RWPE2 (cell line): ENCODE measurements at places on chromosomes 1 and 21.

DNA sequence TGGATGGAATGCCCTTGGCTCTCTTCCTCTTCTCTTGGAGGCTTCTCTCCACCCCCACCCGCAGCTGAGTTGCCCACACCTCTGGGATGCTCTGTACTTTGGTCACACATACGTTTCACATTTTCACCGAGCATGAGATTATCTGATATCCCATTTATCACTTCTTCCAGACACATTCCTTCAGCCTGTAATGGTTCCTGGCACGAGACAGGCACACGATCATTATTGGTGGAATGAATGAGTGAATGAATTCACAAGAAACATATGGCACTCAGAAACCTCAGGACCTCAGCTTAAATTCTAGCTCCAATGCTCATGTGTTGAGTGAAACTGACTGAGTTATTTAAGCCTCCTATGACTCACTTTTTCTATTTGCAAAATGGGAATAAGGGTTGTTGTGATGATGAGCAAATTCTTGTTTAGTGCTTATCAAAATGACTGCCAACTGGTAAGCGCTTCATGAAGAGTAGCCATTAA, 242.7 kb upstream of the JUN start:
- no peak for DNase-seq
- H3K27me3 ChIP-seq = no peaks in the 10 kb centered on the region
- peak overlapping the region; percentile 21 for H3K27ac ChIP-seq
- H3K36me3 ChIP-seq = no peaks in the 10 kb centered on the region
- peaks cover 23% of the 10 kb centered on the region for H3K4me1 ChIP-seq
- H3K4me3 ChIP-seq = no peak overlapping the region

DNA sequence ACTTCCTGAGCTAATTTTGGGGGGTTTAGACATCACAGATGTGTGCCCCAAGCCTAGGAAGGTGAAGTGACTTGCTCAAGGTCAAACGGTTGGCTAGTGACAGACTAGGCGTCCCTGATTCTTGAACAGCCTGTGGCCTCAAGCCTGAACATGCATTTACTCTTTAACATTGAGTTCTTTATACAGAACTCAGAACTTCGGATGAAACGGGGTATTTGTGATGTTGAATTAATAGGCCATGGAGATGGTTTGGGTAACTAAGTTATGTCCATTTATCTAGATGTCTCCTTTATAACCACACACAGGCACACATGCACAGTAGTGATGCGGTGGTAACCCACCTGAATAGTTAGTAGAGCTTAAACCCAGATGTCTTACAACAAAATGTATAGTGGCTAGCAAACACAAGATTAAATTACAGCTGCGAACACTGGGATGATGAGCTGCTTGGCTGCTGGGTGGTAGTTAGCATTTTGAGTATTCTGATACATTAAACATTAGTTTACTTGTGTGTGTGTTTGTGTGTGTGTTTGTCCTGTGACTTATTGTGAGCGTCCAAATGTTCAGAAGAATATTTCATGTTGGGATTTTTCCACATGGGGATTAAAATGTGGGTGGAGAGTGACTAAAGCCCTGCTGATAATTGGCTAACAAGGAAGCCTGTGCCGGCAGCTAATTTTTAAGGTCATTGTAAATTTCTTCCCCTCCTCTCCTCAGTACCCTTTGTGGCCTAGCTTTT, 2.3 kb downstream of the ATP1A1 start:
- peak overlapping the region; percentile 92 for H3K27ac ChIP-seq
- H3K27me3 ChIP-seq = no peaks in the 10 kb centered on the region
- H3K36me3 ChIP-seq = no peaks in the 10 kb centered on the region
- no peak for DNase-seq

GRCh38 chr1:150309758-150310508, 11.4 kb upstream of the PRPF3 start:
- H3K36me3 ChIP-seq = peaks cover 32% of the 10 kb centered on the region
- H3K27me3 ChIP-seq = no peaks in the 10 kb centered on the region
- no peaks in the 10 kb centered on the region for H3K4me1 ChIP-seq
- no peak overlapping the region for H3K4me3 ChIP-seq

DNA sequence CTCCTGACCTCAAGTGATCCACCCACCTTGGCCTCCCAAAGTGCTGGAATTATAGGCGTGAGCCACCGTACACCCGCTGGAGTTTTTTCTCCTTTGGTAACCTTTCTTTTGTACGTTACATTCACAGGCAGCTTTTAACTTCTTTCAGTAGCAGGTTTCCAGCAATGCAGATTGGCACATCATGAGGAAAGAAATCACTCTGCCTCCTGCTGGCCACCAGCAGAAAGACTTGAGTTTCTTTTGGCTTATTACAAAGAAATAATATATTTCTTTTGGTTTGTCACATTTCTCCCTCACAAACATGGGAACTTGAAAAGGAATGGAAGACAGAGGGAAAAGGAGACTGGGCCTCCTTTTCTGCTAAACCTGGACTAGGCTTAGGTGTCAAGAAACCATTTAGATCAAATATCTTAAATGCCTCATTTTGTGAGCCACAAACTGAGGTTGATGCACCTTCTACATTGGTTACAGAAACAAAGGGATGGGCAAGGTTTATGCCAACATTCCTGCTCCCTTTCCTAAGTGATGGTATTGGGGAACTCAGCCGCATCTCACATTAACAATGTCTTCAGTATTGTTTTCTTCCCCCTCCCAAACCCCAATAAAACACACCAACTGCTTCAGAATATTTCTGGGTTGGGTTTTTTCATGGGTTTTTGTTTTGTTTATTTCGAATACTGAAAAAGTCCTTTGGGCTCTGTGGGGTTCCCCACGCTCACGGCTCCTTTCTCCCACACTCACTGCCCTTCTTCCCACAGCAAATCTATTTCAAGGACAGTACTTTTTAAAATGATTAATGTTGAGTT, 7.7 kb downstream of the ENSA start:
- no peak overlapping the region for H3K4me3 ChIP-seq
- H3K36me3 ChIP-seq = peaks cover 85% of the 10 kb centered on the region
- H3K27ac ChIP-seq = peak overlapping the region; percentile 68
- H3K4me1 ChIP-seq = peaks cover 43% of the 10 kb centered on the region
- no peak for DNase-seq

DNA sequence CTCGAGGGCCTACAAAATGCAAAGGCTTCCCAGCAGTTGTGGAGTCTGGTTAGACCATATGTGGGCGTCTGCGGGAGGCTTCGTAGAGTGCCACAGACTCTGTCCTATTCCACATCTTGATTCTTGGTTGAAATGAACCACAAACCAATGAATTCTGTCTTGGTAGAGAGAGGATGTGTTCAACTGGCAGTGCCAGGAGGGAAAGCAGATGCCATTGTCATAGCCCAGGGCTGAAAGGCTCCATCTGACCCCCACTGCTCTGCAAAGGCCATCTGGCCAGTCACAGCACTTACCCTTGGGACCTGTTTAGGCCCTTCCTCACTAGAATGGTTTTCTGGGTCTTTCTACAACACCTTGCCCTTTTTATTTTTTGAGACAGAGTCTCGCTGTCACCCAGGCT, 22.1 kb downstream of the ACOT11 start:
- no peak overlapping the region for H3K4me3 ChIP-seq
- H3K27ac ChIP-seq = peak overlapping the region; percentile 57
- DNase-seq = no peak
- 0 out of 2 replicates have a peak, but pooled peaks cover 3% of the 10 kb centered on the region for H3K36me3 ChIP-seq
- peaks cover 32% of the 10 kb centered on the region for H3K4me1 ChIP-seq

DNA sequence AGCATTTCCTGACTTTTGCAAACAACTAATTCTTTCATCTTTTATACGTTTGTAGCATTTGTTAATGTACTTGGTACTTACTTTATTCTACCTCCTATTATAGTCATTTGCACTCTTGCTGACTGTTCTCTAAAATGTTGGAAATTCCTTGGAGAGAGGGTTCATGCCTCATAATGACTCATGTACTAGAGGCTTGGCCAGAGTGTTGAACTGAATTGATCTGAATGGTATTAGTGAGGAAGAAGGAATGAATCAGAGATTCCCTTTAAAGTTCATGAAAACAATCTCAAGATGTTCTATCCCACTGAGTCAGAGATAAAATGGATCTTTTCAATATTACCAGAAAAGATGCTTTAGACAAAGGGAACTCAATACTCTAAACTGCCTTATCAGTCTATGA, 383.4 kb downstream of the SEC16B start:
- peaks cover 23% of the 10 kb centered on the region for H3K4me1 ChIP-seq
- no peak overlapping the region for H3K4me3 ChIP-seq
- H3K27me3 ChIP-seq = no peaks in the 10 kb centered on the region
- peak overlapping the region; percentile 77 for H3K27ac ChIP-seq
- no peaks in the 10 kb centered on the region for H3K36me3 ChIP-seq

DNA sequence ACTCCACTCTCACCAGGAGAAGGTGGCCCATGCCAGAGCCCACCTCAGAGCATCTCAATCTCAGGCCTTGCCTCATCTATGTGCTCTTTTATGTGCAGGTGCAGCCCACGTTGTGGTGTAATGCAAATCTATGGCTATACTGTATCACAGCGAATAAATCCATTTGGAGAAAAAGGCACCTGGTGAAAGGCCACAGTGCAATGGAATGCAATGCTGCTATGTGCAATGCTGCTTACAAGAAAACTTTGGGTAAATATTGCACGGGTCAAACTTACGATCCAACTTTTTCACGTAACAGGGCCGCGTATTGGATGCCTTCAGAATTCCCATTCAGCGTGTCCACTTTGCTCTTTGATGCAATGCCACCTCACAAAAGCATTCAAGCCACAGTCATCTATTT, 13.5 kb downstream of the ZBTB18 start:
- H3K36me3 ChIP-seq = no peaks in the 10 kb centered on the region
- DNase-seq = no peak
- peaks cover 9% of the 10 kb centered on the region for H3K4me1 ChIP-seq
- no peak overlapping the region for H3K27ac ChIP-seq
- no peak overlapping the region for H3K4me3 ChIP-seq
